Stimulated activated CD8-positive, alpha-beta memory T cell treated with anti-CD3 and anti-CD28 coated beads, Interleukin-2, amount 100 ng/mL, for 48 hours (primary cell): ENCODE measurements at places on chromosomes 13 and 19.

- no peak for DNase-seq
Measured at GRCh38 chr13:31274390-31274789, 74.6 kb downstream of the B3GLCT start.

DNA sequence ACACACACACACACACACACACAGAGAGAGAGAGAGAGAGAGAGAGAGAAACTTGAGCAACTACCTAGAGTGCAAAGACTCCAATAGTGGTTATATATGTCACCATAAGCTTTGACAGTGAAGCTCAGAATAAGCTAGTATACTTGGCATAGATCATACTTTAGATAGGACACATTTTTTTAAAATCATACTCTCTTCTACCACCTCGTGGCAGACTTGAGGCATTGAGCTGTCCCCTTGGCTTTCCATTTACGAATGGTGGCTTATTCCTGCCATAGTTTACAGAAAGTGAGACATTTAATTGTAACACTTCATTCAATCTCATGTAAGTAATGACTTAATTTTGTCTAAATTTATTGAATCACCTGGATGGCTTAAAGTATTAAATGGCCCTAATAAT lies 108.2 kb downstream of the EDNRB start:
- no peak for DNase-seq

GRCh38 chr13:20405691-20406090 lies 120.0 kb downstream of the CRYL1 start:
- no peak for DNase-seq

GRCh38 chr19:43467730-43468129 lies 2.3 kb upstream of the LYPD3 start:
- DNase-seq: no peak

GRCh38 chr19:52415711-52416110 lies 13.2 kb upstream of the ZNF534 start:
- DNase-seq: no peak

GRCh38 chr19:40724315-40724714 lies 7.4 kb downstream of the ITPKC start:
- no peak for DNase-seq

GRCh38 chr19:39500543-39500942 lies 1.8 kb downstream of the DLL3 start:
- DNase-seq: no peak

DNA sequence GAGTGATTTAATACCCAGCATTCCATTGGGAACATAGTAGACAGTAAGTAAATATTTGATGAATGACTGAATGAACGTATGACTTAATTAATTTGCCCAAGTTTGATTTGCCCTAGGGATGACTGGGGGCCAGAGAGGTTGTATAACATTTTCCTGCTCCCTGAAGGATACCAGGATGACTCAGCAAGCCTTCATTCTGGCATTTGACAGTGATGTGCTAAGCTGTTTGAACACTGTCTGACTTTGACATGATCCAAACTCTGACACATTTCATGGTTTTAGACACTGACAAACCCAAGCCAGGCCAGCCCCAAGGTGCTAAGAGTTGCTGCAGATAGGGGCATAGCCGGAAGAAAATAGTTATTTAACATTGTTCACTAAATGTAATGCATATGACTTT lies 53.4 kb upstream of the KLF12 start:
- no peak for DNase-seq

DNA sequence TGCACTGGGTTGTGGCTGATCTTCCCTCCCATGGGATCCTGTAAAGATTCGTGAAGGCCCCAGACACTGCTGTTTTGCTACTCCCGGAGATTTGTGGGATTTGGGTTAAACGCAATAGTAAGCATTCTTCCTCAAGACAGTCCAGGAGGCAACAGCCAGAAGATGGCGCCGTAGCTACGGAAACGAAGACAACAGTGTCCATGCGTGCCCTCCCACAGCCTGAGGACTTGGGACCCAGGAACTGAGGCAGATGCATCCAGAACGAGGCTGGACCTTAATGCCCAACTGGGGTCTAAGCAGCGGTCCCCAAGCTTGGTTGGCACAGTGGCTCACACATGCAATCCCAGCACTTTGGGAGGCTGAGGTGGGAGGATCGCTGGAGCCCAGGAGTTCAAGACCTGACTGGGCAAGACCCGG lies 57.6 kb upstream of the ZNF507 start:
- peak; percentile 20 for DNase-seq

- DNase-seq: no peak
Measured at GRCh38 chr13:21040120-21040826, 21.1 kb downstream of the LATS2 start.

DNA sequence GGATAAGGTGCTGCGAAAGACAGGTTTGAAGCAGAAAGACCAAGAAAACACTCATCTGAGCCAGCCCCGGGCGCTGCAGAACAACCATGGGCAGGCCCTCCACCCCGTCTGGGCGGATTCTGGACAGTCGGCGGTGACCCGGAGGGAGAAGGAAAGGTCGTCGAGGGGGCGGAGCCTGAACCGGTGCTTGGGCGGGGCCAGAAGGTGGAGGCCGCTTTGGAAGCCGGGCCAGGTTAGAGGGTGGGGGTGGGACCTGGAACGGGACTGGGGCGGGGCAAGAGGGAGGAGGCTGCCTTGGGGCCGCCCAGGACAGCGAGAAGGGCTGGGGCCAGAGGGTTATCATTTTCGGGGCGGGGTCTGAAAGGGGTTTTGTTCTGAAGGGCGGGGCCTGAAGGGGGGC lies 5.0 kb upstream of the ZNF765 start:
- no peak for DNase-seq

DNA sequence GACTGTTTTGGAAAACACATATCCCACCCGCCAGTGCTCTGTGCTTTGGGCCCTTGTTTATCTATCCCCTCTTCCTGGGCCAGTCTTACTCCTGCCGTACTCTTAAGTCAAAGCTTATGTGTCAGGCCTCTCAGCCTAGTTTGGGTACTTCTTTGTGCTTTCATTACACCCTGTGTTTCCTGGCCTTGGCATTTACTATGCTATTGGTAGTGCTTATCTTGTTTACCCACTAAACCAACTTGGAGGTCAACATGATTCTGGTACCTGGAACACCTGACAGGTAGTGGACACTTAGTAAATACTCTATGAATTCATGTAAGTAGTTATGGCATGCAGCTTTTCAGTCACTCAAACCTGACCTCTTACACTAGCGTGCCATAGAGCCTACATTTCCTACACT lies 2.4 kb downstream of the POLR1D start:
- DNase-seq: no peak

- DNase-seq: no peak
Measured at GRCh38 chr13:40058757-40059236, 403.3 kb downstream of the COG6 start.

- peak; percentile 70 for DNase-seq
Measured at GRCh38 chr19:45117167-45117594, 24.2 kb downstream of the PPP1R37 start.

GRCh38 chr13:89970353-89970709 lies 1377.2 kb upstream of the MIR17HG start:
- DNase-seq: no peak

- DNase-seq: no peak
Measured at GRCh38 chr13:40329781-40330485, 336.5 kb downstream of the FOXO1 start.

- DNase-seq: no peak
Measured at GRCh38 chr19:16161840-16162239, 11.5 kb downstream of the CIB3 start.

DNA sequence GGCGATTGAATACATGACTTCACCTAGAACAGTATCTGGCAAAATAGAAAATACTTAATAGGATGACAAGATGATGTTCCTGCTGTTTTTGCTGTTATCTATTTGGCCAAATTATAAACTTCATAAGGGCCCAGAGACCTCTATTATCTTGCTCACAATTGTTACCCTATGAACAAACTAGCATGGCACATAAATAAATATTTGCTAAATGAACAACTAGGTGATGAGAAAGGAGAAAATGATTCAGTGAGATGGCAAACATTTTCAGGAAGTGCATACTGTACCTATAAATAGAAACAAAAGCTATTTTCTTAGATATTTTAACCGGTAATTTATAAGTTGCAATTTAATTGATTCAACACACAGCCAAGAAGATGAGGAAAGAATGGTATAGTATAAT lies 78.4 kb downstream of the FAM216B start:
- no peak for DNase-seq

DNA sequence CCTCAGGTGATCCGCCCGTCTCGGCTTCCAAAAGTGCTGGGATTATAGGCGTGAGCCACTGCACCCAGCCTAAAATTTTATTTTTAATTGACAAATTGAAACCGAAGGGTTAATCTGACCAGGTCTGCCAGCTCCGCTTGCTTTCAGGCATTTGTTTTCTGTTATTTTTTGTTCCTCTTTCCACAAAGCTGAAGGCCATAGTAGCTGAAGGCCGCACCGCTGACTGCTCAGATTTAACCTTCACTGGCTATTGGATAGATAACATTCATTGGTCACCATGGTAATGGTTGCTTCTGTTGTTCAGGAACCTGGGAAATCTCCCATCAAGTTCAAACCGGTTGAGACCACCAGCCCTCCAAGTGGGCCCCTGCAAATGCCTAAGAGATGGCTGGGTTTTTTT lies 124.5 kb upstream of the USP29 start:
- DNase-seq: no peak

GRCh38 chr13:111516712-111517640 lies 196.5 kb downstream of the TEX29 start:
- DNase-seq: no peak

DNA sequence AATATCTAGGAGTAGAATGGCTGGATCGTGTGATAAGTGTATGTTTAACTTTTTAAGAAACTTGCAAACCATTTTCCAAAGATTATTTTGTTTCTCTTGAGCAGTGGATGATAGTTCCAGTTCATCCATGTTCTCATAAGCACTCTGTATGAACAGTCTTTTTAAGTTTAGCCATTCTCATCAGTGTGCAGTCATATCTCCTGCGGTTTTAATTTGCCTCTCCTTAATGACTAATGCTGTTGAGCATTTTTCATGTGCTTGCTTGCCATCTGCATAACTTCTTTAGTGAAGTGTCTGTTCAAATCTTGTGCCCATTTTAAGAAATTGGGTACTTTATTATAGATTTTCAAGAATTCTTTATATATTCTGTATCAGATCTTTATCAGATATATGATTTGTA lies 58.6 kb downstream of the WASF3 start:
- no peak for DNase-seq

- DNase-seq: no peak
Measured at GRCh38 chr13:76663592-76664335, 222.4 kb downstream of the KCTD12 start.

DNA sequence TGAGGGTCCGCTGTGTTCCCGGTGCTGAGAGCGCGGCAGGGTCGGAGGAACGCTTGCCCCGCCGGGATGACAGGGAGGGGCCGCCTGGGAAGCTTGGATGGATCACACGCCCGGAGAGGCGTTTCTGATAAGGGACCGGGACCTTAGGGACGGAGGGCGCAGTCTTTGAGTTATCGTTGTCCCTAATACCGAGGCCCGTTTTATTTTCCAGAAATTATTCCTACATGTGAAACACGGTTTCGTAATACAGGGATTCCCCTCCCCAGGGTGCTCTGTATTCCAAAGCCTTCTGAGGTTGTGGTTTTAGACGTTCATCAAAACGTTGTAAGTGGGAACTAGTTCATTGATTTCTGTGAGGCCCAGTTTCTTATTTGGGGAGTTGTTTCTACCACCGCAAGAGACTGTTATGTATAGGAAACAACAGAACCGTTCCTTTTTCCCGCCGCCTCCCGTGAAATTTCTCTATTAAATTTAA lies 752 bp downstream of the PDCD5 start:
- DNase-seq: no peak

- no peak for DNase-seq
Measured at GRCh38 chr13:43522788-43523187, 264.0 kb downstream of the ENOX1 start.

DNA sequence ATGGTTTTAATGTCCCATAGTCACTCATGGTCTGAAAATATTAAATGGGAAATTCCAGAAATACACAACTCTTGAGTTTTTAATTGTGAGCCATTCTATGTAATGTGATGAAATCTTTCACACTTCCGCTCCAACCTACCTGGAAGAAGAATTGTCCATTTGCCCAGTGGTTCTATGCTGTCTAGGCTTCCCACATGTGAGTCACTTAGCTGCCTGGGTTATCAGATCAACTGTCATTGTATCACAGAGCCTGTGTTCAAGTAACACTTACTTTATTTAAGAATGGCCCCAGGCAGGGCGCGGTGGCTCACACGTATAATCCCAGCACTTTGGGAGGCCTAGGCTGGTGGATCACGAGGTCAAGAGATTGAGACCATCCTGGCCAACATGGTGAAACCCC lies 1450.5 kb downstream of the EFNB2 start:
- no peak for DNase-seq

DNA sequence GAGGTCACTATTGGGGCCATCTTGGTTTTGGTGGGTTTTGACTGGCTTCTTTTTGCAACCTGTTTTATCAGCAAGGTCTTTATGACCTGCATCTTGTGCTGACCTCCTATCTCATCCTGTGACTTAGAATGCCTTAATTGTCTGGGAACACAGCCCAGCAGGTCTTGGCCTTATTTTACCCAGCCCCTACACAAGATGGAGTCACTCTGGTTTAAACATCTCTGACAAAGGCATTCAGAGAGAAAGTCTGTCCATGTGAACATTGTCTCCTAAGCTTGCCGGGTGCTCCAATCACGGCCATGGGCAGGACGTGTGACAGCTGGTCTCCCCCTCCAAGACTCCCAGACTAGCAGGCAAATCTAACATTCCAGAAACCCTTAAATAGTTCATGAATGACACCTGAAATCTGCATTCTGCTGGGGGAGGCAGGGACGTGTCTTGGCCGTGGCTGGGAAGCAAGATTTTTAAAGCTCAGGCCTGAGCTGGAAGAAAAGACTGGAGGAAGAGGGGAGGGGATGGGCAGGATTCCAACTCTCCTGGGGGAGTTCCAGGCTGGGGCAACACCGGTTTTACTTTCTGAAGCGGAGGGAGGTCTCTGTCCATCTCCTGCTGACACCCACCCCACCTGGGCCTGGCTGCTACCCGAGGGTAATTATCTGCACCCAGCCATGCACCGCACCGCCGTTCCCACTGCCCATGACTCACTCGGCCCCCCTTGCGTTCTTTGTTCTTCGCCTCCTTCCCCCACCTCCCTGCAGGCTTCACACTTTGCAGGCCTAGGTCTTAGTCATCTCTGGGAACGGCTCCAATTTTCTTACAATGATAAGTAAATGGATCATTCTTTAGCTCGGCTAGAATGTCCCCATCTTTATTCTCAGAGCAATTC lies 11.6 kb upstream of the OR1M1 start:
- no peak for DNase-seq

GRCh38 chr19:10987571-10988297 lies 26.9 kb downstream of the SMARCA4 start:
- no peak for DNase-seq

GRCh38 chr19:14148751-14149410 lies 12.5 kb upstream of the ASF1B start:
- DNase-seq: no peak

GRCh38 chr13:29846475-29847256 lies 3.8 kb downstream of the UBL3 start:
- no peak for DNase-seq
